ENCODE measurements at places on chromosomes 1 and 21.

- no peak for DNase-seq
Measured at GRCh38 chr1:204714861-204715511, 29.4 kb upstream of the LRRN2 start.

DNA sequence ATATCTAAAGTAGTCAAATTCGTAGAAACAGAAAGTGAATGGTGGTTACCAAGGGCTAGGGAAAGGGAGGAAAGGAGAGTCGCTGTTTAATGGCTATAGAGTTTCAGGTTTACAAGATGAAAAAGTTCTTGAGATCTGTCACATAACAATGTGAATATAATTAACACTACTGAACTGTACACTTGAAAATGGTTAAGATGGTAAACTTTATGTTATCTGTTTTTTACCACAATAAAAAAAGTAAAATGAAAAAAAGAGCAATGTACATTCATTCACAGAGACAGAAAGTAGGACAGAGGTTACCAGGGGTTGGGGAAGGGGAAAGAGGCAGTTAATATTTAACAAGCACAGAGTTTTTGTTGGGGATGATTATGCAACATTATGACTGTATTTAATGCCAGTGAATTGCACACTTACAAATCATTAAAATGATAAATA, 53.3 kb upstream of the SEC16B start:
- no peak for DNase-seq

DNA sequence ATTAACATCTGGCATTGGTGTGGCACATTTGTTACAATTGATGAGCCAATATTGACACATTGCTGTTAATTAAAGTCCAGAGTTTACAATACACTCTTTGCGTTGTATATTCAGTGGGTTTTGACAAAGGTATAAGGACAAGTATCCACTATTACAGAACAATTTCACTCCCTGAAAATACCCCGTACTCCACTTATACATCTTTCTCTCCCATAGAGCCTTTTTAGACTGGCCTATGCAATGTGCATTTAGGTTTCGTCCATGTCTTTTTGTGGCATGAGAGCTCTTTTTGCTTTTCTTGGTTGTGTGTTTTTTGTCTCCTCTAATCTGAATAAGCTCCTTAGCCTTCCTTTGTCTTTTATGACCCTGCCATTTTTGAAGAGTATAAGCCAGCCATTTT, 40.6 kb upstream of the TSNAX start:
- no peak for DNase-seq

GRCh38 chr1:240652549-240652948, 40.6 kb upstream of the GREM2 start:
- DNase-seq, result no peak

GRCh38 chr1:185015631-185016030, 29.7 kb upstream of the RNF2 start:
- DNase-seq, result no peak

- DNase-seq, result peak; percentile 94
Measured at GRCh38 chr21:17491716-17492414, 21.0 kb upstream of the CXADR start.

- DNase-seq, result peak; percentile 65
Measured at GRCh38 chr1:32066489-32066873, 6.3 kb upstream of the TMEM39B start.

DNA sequence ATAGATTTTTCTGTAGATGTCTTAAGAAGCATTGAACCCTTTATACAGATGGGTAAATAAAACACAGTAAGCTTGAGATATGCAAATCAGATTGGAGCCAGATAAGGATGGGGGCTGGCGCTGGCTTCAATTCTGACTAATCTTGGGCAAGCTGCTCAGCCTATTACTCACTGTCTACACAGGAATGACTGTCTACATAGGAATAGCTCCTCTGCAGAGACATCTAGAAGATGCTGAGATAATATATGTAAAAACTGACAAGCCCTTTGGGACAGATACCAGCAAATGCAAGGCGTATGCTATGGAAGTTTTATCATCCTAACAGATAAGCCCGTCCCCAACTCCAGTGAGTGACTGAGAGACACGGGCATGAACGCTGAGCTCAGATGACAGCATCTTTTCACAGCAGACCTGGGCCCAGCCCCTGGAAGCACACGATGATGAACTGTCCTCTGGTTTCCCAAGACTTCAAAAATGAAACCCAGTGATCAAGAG, 1.7 kb downstream of the CLDN14 start:
- peak; percentile 91 for DNase-seq

DNA sequence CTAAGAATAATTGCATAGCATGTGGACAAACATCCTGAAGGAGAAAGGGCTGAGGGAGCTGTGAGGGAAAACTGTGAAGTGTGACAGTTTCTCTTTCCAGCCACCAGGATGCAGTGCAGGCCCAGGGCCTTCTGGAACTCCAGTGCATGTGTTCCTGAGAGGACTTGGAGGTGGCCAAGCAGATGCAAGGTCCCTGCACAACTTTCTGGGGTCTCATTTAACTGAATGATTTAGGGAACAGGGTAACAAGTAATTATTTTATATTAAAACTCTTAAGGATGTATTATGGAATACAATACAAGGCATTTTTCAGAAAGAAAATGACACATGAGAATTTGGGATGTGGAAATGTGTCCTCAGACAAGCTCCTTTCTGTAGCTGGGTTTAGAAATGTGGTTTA, 61.2 kb upstream of the MCOLN3 start:
- DNase-seq, result peak; percentile 57

DNA sequence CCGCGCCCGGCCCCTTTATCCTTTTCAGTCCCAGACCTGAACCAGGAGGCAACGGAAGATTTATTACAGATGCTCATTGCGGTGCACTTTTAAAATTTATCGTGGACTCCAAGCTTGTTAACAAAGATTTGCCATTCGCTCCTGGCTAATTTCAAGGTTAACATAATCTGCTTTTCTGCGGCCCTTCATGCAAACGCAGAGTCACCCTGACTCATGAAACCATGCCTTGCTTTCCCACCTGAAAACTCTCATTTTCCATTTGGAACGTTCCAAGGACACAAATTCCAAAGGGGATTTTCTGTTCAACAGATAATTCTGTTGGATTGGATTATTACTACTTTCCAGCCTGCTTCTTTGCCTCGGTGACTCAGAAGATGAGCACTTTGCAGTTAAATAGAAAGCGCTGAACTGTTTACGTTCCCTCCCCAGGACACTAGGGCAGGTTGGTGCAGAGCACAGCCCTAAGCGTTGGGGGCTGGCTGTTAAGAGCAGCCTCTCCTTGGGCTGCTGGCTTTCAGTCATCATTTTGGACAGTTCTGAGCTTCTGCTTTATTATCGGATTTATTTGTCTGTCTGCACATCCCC, 51.1 kb downstream of the CD247 start:
- DNase-seq, result no peak

GRCh38 chr21:43718872-43719747, at the start of gene PDXK:
Gene PDXK, plus strand, starts transcription at chr21:43719129. Its CDS starts 166 bp downstream, at chr21:43719295.
- DNase-seq, result peak; percentile 67

GRCh38 chr1:108841703-108842102, 15.2 kb downstream of the AKNAD1 start:
- DNase-seq, result no peak

- no peak for DNase-seq
Measured at GRCh38 chr1:117342397-117342796, 24.9 kb upstream of the MAN1A2 start.

- DNase-seq, result no peak
Measured at GRCh38 chr1:41468122-41468762, 16.2 kb downstream of the EDN2 start.

GRCh38 chr1:8395433-8395866, 77.5 kb downstream of the SLC45A1 start:
- DNase-seq, result no peak

DNA sequence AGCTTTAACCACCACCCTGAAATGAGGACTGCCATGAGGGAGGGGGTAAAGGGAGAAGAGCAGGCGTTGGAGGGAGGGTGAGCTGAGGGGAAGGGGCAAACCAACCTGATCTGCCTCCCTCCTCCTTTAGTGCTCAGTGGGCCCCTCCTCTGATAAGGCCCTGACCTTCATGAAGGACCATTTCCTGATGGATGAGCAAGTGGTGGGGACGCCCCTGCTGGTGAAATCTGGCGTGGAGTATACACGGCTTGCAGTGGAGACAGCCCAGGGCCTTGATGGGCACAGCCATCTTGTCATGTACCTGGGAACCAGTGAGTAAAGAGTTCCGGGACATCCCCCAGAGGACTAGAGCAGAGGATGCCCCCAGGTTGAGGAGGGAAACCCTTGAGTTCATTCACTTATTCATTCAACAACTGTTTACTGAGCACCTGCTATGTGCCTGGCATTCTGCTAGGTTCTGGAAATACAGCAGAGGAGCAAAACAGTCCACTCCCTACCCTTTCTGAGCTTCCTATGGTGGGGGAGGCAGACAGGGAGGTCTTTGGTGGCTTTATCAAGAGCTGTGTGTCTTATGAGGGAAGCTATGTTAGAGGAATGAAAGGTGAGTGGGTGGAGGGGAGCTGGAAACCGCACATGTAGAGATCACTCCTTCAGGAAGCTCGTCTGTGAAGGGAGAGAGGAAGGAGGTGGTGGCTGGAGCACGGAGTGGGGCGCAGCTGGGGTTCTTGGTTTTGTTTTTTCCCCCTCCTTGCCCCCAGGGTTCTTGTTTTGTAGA, 19.5 kb downstream of the SEMA4A start:
- no peak for DNase-seq

DNA sequence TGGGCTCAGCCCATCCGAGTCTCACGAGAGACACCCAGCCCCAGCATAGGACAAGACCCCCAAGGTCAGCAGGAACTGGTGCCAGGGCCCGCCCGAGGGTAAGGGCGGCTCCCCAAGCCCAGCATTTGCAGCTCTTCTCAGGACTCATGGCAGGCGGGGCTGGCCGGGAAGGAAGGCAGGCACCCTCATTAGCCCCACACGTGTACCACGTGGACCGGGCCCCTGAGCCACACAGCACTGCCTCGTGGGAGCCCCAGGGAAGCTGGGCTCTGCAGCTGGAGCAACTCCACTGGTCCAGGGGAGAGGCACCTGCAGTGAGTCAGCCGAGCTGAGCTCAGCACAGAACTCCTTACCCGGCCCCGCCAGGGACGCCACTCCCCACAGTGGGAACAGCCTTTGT, 97.7 kb upstream of the IFFO2 start:
- DNase-seq, result no peak

DNA sequence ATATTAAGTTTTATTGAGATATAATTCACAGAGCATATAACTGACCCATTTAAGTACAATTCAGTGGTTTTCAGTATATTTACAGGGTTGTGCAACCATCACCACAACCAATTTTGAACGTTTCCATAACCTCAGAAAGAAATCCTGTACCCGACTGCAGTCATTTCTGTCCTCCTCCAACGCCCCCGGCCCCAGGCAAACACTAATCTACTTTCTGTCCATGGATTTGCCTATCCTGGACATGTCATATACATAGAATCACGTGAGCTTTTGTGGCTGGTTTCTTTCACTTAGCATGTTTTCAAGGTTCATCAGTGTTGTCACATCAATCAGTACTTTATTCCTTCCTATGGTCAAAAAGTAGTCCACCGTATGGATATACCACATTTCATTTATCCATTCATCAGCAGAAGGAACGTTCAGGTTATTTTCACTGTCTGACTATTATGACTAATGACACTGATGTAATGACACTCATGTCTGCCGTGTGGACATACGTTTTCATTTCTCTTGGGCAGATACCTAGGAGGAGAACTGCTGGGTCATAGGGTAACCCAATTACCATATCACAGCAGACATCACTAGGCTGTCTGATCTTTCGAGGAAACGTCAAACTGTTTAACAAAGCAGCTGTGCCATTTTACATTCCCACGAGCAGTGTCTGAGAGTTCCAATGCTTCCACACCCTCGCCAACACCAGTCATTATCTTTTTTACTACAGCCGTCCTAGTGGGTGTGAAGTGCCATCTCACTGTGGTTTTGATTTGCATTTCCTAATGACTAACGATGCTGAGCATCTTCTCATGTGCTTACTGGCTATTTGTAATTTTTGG, 30.8 kb downstream of the MRPL37 start:
- no peak for DNase-seq

DNA sequence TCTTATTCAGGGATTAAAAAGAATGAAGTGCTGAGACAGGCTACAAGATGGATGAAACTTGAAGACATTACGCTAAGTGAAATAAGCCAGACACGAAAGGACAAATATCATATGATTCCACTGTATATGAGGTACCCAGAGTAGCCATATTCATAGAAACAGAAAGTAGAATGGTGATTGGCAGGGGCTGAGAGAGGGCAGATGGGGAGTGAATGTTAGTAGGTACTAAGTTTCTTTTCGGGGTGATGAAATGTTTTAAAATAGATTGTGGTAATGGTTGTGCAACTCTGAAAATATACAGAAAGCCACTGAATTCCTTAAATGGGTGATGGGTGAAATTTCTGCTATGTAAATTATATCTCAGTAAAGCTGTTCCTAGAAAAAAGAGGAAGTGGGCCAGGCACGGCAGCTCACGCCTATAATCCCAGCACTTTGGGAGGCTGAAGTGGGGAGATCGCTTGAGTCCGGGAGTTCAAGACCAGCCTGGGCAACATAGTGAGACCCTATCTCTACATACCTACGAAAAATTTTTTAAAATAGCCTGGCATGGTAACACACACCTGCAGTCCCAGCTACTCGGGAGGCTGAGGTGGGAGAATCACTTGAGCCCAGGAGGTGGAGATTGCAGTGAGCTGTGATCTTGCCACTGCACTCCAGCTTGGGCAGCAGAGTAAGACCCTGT, 15.9 kb downstream of the SLC27A3 start:
- peak; percentile 88 for DNase-seq

- peak; percentile 87 for DNase-seq
Measured at GRCh38 chr1:151542710-151543129, 2.6 kb downstream of the TUFT1 start.

DNA sequence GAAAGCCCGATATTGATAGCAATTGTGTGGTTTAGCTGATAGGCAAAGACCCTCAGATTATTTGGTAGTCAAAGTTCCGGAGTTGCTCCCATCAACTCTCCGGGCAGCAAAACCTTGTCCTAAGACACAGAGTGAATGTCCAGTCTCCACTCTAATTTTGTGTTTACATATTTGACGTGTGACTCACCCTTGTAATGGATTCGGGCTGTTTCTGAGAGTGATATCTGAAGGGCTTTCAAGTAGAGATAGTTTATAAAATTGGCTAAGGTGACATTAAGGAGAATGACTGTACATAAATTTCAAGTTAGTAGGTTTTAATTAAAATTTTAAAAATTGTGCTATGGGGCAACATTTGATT, 154.2 kb downstream of the CNIH3 start:
- peak; percentile 69 for DNase-seq

DNA sequence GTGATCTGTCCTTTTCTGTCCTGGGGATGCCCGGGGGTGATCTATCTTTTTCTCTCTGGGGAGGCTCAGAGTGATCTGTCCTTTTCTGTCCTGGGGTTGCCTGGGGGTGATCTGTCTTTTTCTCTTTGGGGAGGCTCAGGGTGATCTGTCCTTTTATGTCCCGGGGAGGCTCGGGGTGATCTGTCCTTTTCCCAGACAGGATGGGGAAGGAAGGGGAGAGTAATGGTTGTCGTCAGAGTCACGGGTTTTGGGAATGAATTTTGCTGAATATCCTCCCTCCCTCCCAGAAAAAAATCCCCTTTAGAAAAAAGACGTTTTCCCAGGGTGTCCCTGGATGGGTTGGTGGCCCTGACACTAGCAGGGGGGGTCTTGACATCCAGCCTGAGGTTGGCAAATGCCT, 91.5 kb downstream of the ARHGEF10L start:
- no peak for DNase-seq

GRCh38 chr1:3590139-3590763, 21.1 kb downstream of the MEGF6 start:
- DNase-seq, result no peak

Measured in HFFc6 (cell line).